ENCODE measurements at places on chromosomes 1 and 21.

DNA sequence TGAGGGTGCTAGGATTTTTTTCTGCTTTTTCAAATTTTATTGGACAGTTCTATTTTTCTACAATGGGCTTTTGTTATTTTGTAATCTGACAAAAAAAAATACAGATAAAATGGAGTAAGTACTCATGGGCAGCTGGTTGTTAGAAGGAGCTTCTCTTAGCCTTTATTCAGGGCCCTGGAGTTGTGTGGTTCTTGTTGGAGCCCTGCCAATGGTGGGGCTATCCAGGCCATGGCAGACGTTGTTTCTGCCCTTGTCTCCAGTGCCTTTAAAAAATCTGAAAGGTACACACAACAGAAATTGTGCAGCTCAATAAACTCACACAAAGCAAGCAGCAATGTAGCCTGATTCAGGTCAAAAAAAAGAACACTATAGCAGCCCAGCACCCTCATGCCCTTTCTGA is 153.5 kb upstream of the GALNT2 start:
- DNase-seq: no peak

DNA sequence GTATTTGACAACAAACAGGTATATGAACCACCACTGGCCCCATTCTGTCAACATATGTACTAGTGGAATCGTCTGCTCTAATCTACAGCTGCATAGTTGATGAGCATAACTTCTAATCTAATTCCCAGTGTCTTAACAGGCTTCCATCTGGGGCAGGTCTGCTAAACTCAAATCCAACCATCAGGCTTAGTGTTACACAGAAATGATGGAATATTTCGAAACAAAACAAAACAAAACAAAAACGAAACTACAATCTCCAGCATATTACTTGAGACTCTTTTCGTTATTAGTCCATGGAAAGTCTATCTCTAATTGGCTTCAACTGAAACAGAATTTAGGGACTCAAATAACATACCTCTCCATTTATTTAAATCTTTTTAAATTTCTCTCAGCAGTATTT is 37.6 kb downstream of the DIPK1A start:
- no peak for DNase-seq

DNA sequence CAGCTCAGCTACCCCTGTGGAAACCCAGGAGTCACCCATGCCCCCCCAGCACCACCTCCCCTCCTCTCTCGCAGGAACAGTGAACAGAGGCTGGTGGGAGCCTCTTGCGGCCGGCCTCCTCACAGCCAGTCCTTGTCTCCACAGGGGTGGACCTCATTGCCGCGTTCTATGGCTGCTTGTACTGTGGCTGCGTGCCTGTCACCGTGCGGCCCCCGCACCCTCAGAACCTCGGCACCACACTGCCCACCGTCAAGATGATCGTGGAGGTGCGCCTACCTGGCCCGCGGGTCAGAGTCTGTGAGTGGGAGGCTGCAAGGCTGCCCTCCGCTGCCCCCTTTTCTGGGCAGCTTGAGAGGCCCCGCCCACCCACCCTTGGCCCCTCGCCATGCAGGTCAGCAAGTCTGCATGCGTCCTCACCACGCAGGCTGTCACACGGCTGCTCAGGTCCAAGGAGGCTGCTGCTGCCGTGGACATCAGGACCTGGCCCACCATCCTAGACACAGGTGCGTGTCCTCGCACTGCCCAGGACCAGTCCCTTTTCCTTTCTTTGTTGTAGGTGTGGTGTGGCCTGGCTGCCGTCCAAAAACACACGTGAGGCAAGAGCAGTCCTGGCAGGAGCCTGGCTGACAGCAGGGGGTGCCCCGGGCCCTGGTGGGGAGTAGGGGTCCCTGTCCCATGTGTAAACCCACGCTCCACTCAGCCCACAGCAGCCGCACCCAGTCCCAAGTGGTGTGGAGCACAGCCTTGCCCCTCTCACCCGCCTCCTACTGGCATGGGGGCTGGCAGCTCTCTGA is 50.3 kb downstream of the S100B start:
- DNase-seq: no peak

DNA sequence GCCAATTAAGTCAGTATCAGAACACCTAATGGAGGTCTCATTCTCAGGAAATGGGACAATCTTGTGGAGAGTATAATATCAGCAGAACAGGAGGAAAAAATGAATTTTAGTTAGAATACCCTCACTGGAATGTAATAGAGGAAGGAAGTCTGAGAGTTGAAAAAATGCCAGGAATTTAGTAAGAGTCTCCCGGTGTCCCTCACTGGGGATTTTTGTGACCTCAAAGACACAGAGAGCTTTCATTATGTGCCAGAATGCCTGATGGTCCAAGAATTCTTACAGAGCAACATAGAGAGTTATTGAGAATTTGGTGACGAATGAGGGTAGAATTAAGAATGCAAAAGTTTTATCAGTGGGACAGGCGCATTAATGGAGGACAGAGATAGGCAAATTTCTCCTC is 443.5 kb upstream of the B3GALT2 start:
- DNase-seq: no peak

DNA sequence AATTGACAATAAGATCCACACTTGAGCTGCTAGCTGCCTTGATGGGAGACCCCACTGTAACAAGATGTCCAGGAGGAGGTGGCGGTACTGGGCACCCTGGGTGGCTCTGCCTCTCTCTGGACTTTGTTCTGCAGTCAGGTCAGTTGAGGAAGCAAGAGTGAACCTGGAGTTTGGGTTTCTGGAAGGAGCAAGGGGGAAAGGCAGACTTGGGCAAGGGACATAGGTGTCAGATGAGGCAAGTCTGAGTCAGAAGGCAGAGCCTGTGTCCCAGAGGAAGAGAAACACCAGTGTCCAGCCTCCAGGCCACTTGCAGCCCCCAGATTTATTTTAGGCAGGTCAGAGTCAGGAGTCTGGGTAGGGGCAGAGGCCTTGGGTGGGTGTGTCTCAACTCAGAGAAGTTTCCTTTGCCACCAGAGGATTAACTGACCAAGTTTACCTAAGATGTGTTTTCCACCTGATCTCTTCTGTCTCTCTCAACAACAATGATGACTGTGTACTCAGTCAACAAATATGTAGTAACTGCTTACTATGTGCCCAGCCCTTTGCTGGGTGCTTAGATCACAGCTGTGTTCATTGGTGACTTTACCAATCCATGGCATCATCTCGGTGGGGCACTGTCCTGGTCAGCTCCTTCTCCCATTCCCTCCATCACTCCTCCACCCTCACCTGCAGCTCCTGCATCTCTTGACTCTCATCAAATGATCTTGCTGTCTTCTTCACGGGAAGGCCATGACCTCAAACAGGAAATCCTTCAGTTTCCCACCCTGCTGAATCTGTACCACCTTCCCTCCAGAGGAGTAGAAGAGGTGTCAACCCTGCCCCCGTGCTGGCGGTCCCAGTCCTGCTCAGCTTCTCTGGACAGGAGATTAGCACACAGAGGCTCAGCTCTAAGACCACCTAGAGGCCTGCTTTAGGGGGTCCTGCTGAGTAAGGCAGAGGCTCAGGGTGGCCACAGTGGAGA is 36.6 kb downstream of the ELF3 start:
- no peak for DNase-seq

DNA sequence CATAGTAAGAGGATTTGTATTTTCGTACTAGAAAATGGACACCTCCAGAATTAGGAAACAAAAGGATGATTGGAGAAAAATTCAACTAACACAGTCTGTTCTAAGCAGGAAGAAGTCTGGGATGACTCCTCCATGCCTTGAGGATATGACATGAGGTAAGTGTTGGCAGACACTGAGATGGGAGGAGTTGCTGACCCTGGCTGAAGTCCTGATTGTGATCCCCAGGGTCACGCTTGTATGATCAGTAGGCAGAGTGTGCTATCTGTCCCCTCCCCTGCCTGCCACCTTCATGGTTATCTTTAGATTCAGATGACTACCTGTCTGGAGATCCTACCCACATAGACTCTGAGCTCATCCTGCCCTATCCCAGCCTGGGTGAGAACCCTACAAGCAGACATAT is 249.1 kb downstream of the C1orf94 start:
- no peak for DNase-seq

DNA sequence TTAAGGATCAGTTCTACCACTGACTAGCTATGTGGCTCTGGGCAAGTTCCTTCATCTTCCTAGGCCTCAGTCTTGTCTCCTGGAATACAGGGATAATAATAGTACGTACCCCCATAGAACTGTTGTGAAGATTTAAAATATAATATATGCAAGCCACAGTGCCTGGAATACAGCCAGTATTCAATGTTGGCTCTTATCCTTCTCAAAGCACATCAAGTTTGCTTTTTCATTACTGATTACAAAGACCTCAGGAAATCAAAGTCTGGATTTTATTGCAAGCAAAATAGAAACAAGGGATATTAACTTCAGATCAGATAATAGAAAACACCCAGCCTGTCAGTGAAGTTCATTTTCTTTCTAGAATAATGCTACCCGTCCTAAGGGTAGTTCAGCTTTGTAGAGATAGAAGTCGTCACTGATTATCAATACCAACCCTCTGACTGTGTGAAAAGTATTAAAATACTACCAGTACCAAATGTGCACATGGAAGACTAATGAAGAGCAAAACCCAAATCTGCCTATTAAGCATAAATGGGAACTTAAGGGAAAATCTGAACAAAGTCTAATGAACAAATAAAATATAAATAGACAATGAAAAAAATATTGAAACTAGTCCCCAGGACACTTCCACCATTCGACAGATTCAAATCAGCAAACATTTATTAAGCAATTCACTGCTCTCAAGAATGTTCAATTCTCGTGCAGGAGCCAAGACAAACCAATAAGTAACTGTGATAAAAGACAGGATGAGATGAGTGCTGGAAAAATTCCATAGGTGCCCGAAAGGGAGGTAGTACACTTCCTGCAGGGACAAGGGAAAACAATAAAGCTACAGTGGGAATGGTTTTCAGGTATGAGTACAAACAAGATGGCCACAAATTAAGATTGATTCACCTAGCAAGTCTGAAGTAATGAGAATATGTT is 206.2 kb downstream of the SMYD3 start:
- DNase-seq: no peak

- no peak for DNase-seq
These were observed 89.5 kb downstream of the ADGRL4 start for GRCh38 chr1:78916986-78917385.
